ENCODE measurements at places on chromosomes 2 and 18.

DNA sequence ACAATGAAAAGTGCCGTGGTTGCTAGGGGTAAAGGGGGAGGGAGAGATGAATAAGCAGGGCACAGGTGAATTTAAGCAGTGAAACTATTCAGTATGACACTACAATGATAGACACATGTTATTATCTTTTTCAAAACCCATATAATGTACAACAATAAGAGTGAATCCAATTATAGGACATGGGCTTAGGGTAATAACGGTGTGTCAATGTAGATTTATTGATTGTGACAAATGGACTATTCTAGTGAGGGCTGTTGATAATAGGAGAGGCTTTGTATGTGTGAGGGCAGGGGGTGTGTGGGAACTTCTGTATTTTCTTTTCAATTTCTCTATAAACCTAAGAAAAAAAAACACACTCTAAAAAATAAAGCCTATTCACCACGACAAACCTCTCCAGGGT, 223.8 kb downstream of the RIT2 start:
- DNase-seq, result no peak

GRCh38 chr2:31189141-31189540, 28.2 kb downstream of the CAPN14 start:
- DNase-seq, result no peak

GRCh38 chr2:26606847-26607190, 34.3 kb downstream of the CIB4 start:
- peak; percentile 38 for DNase-seq

- no peak for DNase-seq
Measured at GRCh38 chr2:58916063-58916462, 674.9 kb upstream of the FANCL start.

GRCh38 chr18:49189772-49190171, 239.0 kb upstream of the SMAD7 start:
- DNase-seq, result no peak

- no peak for DNase-seq
Measured at GRCh38 chr18:55152801-55153200, 193.5 kb upstream of the CCDC68 start.

GRCh38 chr2:219402665-219403515, 15.2 kb upstream of the DNPEP start:
- DNase-seq, result no peak

- no peak for DNase-seq
Measured at GRCh38 chr2:71457123-71457915, 4.0 kb downstream of the DYSF start.

DNA sequence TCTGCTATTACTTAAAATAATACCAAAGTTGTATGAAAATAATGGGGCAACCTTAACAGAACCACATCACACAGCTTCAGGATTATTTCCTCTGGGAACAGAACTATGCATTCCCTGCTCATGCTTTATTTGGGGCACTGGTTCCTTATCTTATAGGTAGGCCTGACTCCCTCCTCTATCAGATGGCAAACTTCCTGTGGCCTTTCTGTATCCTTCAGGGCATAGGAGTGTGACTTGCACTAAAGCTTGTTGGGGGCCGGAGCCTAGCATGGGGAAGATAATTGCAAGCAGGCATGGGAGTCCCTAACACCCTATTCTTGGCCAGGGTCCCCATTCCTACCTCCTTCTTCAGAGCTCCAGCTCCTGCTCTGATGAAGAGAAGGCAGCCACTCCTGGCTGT, 167.2 kb upstream of the SERTAD2 start:
- no peak for DNase-seq

DNA sequence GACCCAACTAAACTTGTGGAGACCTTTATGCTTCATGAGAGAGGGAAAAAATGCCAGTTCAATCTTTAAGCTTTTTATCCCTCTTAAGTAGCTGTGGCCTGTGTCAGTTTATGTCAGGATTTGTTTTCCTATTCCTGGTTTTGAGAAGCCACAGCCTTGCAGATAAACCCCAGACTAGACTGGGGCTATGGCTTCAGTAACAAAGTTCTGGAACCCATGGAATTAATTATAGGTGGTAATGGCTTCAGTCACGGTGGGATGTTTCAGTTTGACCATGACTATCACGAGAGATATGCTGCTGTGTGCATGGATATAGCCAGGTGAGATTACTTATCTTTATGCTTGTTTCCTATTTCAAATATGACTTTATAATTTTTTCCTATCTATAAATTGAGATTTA, 134.8 kb downstream of the RAPGEF4 start:
- DNase-seq, result no peak

DNA sequence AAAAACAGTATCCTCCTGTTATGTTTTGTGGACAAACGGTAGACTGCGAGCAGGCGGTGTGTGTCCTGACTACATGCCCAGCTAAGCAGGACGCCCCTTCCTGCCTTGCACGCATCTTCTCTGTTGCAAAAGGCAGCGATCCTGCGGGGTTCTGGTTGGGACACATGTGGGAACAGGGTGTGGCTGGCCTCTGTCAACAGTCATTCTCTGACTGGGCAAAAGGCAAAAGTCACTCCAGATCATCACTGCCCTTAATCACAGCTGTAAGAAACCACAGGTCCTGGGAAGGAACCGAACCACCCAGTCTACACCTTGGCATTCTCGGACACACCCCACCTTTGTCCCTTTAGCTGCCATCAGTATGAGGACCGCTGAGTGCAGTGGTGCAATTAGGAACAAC, 44.3 kb upstream of the TMEM87B start:
- DNase-seq, result no peak

DNA sequence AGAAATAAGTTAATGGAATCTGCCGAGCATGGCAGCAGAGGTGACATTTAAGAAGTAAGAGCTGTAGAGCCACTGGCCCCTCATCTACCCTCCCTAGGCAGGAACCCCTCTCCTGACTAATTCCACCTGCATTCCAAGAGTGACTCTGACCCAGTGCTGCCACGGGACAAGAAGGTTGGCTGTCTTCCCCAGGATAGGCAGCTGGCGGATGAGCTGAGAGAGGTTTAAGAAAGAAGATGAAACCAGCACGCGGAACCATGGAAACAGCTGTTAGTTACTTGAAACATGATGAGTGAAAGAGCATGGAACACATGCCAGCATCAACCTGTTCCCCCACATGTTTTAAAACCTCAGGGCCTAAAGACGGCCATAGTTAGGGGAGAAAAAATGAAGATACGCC, 74.1 kb downstream of the RND3 start:
- no peak for DNase-seq

DNA sequence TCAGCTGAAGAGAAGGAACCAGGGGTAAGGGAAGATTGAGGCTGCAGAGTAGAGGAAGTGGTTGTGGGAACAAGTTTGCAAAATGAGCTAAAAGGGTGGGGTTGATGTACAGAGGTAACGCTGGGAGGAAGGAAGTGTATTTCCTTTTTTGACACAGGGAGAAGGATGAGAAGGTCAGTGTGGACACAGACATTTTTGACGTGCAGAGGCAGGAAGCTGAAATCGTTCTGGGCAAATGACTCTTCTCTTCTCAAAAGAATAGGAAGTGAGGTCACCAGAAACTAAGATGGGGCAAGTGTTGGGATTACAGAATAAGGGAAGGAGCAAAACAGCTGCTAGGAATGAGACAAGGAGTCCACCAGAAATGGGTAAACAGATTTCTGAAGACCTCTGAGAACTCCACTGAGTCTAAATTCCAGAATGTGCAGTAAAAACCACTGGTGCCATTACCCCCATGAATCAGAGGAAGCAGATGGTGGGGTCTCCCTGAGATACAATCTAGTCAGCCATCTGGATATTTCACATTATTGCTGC, 20.0 kb upstream of the RNF149 start:
- DNase-seq, result no peak

DNA sequence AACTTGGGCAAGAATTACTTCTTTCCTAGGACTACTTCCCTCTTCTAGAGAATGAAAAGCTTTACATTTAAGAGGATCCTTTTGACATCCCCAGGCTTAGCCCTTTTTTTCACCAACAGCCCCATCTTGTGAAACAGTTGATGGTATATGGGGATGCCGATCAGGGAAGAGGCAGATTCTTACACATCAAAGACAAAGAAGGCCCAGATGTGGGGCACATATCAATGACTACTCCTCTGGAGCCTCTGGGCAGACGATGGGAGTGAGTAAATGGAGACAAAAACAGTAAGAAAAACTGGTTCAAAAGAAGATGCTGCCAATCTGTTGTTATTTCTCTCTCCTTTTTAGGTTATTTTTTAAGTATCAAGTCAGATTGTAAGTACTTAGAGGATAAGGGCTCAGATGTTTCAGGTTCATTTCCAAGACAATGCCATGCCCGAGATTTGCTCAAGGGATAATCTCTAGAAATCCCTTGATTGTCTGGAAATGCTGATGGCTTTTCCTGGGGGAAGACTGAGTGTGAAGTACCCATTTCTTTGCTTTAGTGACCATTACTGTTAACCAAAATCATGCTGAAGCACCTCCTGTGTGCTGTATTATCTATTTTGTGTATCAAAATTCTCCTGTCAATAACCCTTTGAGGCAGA, 117.5 kb downstream of the EPHA4 start:
- DNase-seq, result no peak

- DNase-seq, result no peak
Measured at GRCh38 chr2:241686324-241686649, 328 bp downstream of the DTYMK start.

GRCh38 chr2:3198119-3198518, 179.5 kb downstream of the EIPR1 start:
- DNase-seq, result no peak

DNA sequence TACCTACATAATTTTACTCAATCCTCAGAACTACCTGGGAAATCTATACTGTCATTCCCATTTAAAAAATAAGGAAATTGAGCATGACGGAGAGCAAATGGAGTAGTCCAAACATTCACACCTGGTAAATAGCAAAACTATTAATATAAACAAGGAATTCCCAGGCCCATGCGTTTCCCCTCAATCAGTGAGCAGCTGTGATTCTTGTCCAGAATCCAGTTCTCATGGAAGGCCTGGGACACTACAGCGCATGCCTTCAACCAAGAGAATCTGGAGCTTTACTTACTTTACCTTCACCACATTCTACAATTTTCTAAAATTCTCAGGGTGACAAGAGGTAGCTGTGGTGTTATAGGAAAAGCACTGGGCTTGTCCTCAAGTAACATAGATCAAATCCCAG, 259.0 kb downstream of the LRATD1 start:
- no peak for DNase-seq

DNA sequence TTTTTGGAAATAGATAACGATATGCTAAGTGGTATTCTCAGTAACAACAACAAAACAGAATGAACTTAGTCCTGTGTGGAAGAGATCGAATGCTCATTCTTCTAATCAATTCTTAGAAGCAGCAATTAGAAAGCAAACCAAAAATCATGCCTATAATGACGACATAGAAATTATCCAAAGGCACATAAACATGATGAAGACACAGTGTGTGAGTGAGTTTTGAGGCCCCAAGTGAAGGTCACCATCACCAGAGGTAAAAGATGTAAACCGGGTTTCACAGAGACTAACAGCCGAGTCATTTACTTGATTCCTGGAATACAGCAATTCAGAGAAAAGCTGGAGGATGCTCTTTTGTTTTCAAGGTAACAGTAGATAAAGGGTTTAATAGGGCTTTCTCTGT, 509.2 kb downstream of the TDRD15 start:
- no peak for DNase-seq

- no peak for DNase-seq
Measured at GRCh38 chr2:114859726-114860510, 417.5 kb downstream of the DPP10 start.

- no peak for DNase-seq
Measured at GRCh38 chr2:47002480-47003381, 87.1 kb upstream of the MCFD2 start.

DNA sequence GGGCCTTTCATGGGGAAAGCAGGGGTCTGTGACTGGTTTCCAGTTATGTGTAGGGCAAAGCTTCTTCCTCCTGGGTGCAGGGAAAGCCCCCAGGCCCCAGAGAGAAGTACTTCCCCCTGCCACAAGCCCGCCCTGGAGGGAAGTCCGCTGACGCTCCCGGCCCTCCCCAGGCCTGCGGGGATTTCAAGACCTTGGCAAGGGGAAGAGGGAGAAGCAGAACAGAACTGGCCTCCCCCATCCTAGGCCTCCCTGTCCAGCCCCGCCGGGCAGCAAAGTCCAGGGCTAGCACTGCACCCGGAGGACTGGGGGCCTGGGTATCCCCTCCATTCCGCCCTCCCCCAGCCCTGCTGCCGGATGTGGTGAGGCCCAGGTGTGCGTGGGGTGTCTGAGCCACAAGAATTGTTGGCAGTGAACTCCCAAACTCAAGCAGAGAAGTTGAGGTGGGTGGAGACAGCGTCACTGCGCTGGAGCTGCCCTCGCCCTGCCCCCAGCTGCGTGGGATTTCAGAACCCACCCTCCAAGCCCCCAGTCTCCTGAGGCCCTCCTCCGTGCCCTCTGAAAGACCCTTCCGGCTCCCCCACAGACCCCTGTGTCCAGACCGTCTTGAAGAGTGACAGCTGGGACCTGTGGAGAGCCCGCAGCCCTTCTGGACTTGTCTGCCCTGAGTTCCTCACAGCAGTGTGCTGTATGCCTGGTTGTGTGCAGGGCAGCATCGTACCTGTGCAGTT, 1.1 kb upstream of the DUSP2 start:
- peak; percentile 85 for DNase-seq

DNA sequence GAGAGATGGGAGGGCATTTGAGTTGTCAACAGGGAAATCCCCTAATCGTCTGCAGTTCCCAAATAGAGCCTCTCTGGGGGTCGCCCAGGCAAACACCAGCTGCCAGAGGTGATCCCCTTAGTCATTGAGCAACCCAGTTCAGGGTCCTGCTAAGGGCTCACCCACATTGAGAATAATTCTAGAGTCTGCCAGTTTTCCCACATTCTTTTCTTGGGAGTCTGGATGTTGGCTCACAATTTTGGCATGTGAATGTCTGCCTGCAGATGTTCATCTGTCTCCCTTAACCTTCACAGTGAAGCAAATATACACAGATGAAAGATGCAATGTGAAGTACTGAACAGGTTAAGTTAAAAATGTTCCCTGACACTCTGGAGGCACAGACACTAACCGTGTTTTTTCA, 11.4 kb upstream of the SMIM21 start:
- DNase-seq, result no peak

DNA sequence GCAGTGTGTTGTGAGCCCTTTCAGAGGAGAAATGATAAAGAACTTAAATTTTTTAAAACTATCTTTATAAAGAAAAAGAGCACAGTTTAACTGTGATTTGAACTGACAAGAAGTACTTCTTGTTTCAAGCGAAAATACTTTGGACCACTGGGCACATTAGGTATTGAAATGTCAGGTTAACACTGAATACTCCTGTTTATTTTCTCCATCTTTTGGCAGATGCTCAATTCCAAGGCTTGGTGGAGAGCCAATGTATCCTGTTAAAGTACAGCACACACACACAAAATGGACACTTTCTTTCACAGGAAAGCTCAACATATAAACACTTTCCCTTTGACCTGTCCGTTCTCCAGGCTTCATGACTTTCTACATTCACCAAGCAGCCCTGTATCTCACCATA, 32.6 kb upstream of the SP3 start:
- no peak for DNase-seq

- DNase-seq, result no peak
Measured at GRCh38 chr2:28552045-28552823, 56.4 kb downstream of the PLB1 start.

Data from suprapubic skin (tissue), 4 donors.